ENCODE measurements at places on chromosomes 12 and 14.
A peak's percentile ranks its signal among the peaks of the same experiment; 100 is the strongest.

- no peak for DNase-seq
Observed at GRCh38 chr12:11618046-11618445, 31.4 kb upstream of the ETV6 start.

GRCh38 chr14:103688906-103689902, 26.0 kb downstream of the XRCC3 start:
- DNase-seq = no peak

- no peak for DNase-seq
Observed at GRCh38 chr12:8639936-8640335, 22.7 kb downstream of the MFAP5 start.

GRCh38 chr12:18382236-18382885, 121.0 kb downstream of the PIK3C2G start:
- no peak for DNase-seq

DNA sequence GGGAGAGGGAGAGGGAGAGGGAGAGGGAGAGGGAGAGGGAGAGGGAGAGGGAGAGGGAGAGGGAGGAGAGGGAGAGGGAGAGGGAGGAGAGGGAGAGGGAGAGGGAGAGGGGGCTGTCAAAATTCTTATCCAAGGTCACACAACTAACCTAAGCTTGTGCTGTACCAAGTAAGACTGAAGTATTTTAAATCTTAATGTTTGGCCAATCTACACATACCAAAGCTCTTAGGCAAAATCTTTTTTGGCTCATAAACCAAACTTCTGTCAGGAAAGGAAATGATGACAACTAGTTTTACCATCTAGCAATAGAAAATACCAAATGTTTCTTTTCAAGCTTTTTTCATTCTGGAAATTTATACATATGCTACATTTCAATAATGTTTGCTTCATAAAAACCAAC, 33.8 kb downstream of the CCDC38 start:
- no peak for DNase-seq

GRCh38 chr14:99278836-99279235, 6.8 kb upstream of the BCL11B start:
- DNase-seq = no peak

DNA sequence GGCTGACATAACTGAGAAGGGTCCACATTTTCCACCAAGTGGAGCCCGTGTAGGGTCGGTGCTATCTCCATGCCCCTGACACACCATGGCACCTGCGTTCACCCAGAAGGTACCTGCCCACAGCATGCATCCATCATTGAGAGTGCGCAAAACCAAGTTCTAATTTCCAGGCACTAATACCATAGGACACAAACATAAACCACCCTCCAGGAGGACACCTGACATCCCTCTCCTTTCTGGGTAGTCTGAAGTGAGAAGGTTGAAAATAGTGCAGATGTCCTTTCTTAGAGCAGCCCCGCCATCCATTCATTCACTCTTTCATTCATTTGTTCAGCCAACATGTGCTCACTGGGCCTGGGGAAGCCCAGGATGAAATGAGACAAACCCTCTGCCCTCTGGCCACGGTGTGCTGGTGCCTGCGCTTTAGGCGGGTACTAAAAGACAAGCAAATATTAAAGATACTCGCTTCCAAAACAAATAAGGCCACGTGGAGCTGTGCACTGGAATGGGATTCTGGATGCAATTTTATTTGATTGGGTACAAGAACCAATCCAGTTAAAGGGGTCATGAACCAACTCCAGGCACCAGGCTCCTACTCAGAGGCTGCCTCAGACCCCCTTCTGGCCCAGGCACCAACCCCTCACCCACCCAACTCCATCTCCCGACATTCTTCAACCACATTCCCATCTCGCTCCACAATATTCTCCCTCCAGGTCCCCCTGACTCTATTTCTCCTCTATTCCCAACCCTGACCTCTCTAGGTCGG, 1.2 kb downstream of the TTC7B start:
- DNase-seq = no peak

- no peak for DNase-seq
Observed at GRCh38 chr14:84065811-84066210, 1464.1 kb upstream of the FLRT2 start.

DNA sequence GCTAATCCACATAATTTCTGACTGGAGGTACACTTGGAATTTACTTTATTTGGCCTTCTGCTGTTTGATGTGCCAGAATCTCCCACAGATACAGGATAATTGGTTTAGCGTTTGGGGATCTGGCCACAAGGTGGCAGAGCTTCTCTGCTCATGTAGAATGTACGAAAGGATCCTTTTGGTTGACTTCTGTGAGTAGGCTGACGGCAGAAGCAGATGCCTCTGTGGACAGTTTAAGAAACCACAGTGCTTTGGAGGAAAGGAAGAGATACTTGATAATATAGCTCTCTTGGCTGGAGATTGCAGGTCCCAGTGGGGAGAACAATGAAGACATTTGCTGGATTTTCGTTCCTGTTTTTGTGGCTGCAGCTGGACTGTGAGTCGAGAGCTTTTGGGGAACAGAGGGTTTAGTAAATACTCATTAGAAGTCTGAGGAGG, 75.3 kb upstream of the OR4E1 start:
- no peak for DNase-seq

- DNase-seq = peak; percentile 35
Observed at GRCh38 chr12:26566675-26567074, 266.3 kb downstream of the ITPR2 start.

- DNase-seq = no peak
Observed at GRCh38 chr12:55703288-55703687, 4.4 kb downstream of the ITGA7 start.

DNA sequence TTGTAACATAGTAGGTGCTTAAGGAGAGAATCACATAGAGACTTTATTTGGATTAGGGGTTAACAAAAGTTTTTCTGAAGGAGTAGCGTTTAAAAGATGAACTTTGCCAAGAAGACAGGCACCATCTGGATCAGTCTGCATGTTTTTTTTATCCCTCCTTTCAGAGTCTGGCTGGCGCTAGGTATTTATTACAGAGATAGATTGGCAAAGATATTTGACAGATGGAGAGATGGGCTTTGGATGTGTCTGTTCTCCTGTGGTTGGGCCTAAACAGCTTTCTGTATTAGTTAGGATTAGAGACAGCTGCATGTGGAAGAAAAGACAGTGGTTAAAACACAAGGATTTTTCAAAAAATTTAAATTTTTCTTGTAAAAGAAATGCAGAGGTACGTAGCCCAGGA, 133.9 kb downstream of the C12orf75 start:
- peak; percentile 89 for DNase-seq

GRCh38 chr14:79629411-79630287, 581.7 kb downstream of the DIO2 start:
- DNase-seq = no peak

DNA sequence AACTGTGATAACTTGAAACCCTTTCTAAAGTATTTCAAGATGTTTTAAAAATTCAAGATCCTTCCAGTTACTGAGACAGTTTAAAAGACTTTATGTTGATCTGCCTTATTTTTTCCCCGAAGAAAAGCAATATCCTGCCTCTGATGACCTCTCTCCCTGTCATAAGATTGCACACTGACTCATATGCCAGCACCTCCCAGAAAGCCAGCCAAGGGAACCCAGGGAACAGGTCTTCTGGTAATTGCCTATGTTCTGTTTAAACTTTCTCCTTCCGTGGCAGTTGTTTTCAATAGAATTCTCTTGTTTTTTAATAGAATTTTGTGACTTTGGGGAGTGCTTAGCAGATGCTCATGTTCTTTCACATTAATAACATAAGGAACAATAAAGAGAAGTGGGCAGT, 300.2 kb upstream of the PRKD1 start:
- DNase-seq = no peak

- DNase-seq = no peak
Observed at GRCh38 chr12:41112903-41113302, 75.2 kb upstream of the PDZRN4 start.

DNA sequence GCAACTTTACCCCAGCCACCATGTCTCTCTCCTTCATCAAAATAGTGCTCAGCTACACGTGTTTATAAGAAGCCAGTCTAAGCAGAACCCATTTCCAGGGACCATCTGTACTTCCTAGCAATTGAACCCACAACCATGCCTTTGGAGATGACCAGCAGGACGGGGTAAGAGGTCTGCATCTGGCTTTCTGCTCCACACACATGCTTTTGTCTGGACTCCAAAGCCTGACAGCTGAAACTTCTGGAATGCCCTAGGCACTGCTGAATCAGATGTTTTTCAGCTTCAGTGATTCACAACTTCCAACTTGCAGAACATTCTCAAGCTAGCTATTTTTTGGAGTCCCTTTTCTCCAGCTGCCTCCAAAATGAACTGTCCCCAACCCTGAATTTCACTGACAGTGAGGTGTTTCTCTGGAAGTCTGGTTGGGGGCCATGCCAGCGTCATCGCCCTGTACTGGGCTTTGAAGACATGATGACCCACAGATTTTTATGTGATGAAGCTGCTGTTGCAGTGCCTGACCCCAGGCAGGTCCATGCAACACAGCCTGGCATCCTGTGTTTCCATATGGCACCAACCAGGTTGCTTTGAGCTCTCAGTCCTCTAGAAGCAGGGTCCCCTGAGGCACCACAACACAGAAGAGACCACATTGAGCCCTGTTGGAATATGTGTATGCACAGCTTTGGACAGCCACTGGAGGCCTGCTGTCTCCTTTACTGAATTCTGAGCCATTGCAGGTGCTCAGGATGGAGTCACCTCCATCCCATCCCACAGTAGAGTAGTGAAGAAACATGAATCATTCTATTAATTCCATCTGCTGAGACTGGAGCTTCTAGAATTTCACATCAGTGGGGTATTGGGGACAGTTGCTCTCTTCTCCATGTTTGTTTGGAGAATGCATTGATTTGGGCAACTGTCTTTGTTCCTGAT, 80.2 kb downstream of the NUAK1 start:
- no peak for DNase-seq

- no peak for DNase-seq
Observed at GRCh38 chr12:121110211-121110940, 22.3 kb upstream of the P2RX7 start.

DNA sequence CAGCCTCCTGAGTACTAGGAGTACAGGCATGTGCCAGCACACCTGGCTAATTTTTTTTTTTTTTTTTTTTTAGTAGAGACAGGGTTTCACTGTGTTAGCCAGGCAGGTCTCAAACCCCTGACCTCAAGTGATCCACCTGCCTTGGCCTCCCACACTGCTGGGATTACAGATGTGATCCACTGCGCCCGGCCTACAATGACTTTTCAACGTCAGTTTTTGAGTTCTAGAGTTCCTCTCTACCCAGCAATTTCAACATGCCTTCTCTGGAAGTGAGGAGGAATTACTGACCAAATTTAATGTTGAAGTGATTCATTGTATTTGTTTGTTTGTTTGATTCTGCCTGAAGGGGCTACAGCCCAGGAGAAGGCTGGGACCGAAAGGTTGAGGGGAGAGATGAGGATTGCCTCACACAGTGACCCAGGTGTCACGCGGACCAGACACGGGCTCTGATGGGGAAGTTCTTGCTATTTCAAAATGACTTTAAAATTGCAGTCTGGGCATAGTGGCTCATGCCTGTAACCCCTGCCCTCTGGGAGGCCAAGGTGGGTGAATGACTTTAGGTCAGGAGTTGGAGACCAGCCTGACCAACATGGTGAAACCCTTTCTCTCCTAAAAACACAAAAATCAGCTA, 8.6 kb upstream of the DENR start:
- DNase-seq = no peak

DNA sequence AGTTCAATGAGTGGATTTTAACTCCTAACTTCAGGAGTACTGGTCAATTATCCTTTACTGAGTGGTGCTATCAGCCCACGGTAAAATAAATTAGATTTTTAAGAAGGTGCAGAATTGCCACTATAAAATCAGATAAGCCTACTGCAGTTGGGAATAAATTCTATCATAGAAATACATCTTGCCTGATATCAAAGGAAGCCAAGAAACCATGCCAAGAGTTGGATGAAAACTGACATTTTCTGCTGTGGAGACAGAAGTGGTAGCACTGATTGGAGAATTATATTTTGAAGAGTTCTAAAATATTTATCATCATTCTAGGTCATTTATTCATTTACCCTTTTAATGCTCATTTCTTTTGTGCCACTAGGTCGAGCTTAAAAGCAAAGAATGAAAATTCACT, 465.1 kb downstream of the APAF1 start:
- DNase-seq = no peak

DNA sequence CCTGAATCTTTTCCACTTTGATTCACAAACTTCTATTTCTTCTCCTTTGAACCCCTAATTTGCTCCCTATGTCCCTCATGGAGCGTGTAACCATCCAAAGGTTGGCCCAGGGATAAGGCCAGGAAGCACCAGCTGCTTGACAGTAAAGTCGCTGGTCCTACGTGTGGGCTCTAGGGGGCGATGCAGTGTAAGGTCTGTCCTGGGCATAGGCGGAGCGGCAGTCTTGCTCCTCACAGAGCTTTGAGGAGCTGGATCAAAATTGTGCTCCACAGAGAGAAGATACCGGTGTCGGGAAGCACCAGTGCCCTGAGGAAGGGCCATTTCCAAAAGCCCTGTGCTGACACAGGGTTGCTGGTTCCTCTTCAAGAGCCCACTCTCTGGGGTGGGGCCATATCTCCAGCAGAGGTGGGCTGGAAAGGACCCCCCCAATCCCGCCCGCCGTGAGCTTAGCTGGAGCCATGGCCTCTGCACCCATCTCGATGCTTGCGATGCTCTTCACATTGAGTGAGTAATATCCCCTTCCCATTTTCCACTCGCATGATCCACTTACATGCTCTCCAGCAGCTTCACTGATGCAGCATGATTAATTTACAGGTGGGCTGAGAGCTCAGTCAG, 49.9 kb upstream of the OR4E1 start:
- no peak for DNase-seq

DNA sequence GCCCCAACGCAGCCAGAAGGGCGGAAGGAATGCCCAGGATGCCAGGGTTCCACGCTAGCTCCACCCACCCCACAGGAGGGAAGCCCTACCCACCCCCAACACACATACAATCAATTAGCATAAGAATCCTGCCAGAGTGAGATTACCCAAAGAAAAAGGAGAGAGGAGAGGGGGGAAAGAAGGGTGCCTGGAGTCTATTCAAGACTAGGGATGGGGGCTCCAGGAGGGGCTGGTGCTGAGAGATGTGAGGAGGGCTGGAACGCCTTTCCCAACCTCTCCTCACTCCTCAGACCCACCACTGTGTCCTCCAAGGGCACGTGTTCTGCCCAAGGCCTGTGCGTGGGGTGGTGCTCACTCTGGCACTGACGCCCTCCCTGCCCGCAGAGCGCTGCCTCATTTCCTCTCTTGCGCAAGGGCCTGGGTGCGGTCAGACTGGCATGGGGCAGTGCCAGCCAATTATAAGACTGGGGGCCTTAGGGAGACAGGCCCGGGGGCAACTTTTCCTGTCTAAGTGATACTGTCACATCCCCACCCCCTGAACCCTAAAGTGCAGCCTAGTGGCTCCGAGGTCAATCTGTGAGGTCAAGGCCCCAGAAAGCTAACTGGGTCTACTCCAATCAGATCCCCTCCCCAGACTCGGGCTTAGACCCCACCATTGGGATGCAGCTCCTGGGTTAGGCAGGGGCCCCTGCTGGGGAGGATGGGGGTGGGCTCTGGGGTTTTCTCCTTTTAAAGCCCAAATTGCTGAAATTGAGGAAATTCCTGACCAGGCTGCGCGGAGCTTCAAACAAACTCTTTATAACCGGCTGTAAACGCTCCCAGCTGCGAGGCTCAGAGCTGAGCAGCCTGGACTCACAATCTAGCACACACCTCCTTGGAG, 10.2 kb upstream of the ITGB7 start:
- DNase-seq = no peak
